ENCODE measurements at places on chromosomes 3 and 15.

DNA sequence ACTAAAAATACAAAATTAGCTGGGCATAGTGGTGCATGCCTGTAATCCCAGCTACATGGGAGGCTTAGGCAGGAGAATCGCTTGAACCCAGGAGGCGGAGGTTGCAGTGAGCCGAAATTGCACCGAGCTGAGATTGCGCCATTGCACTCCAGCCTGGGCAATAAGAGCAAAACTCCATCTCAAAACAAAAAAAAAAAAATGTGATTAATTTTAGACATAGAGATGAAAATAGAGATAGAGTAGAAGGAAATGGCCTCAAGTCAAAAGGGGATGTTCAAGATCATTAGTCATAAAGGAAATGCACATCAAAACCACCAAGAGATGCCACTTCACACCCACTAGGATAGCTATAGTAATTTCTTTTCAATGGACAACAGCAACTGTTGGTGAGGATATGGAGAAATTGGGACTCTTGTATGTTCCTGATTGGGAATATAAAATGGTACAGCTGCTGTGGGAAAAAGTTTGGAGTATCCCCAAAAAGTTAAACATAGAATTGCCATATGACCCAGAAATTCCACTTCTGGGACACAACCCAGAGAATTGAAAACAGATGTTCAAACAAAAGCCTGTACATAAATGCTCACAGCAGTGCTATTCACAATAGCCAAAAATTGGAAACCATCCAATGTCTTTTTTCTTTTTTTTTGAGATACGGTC, 55.4 kb downstream of the ABHD2 start:
- DNase-seq, result peak; percentile 3

GRCh38 chr15:48722764-48723661, 77.5 kb upstream of the FBN1 start:
- DNase-seq, result no peak

GRCh38 chr15:46961795-46962194, 755.5 kb upstream of the SEMA6D start:
- no peak for DNase-seq

- DNase-seq, result no peak
Observed at GRCh38 chr3:13881536-13882410, 1.9 kb upstream of the WNT7A start.

GRCh38 chr3:97530691-97531090, 233.9 kb upstream of the ARL6 start:
- no peak for DNase-seq

DNA sequence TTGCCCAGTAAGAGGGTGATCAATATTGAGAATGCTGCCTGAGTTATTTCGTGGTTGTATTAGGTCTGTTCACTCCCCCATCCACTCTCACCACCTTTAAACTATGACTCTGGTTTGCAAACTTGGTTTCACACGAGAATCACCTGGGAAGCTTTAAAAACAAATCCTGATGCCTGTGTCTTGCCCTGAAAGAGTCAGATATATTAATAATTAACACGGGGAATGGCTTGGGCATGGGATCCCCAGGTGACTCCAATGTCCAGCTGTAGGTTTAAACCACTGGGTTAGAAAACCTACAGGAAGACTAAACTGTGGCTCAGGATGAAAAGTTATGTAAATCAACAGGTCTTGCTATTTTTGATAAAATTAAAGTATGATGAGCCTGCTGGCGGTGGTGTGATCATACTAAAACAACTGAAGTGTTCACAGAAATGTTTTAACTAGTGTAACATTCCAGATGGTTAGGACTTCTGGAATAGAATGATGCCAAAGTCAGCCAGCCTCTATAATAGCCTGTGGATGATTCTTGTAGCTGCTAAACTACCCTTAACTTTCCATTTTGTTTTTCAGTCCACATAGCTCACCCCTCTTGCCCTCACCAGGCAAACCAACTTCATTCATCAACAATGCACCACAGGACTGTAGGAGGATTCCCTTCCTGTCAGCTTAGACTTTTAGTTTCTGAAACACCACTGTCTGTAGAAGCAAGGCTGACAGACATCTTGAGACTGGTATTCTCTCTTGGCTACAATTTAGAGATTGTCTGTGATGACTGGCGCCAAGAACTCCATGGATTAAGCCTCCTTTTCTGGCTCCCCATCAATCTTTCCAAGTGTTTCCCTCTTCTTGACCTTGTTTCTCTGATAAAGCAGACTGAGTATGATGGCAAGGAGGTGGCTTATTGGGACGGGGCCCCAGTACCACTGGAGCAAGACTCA, 119.1 kb upstream of the ADAMTS9 start:
- no peak for DNase-seq

DNA sequence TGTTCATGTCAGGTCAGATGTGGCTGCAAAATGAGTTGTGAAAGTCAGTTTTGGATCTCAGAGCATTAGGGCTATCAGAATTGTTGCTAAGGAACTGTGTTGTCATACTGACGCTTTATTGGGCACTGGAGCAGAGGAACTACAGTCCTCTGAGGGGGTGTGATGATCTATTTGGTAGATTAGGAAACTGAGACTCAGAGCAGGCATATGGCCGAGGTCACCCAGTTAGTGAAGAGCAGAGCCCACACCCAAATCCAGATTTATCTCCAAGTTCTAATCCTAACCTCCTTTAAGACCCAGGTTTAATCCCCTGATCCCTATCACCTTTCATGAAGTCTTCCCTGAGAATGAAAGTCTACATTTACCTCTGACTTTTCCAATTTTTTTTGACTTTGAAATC, 25.6 kb upstream of the GLCE start:
- no peak for DNase-seq

DNA sequence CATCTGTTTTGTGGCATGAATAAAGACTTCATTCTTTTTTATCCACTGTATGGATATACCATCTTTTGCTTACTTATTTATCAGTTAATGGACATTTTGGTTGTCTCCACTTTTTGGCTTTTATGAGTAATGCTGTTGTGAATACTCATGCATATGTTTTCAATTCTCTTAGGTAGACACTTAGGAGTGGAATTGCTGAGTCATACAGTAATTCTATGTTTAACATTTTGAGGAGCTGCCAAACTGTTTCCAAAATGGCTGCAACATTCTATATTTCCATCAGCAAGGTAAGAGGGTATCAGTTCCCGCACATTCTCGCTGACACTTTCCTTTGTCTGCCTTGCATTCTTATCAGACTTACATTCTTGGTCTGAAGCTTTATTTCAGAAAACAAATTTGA, 191.1 kb downstream of the WNT5A start:
- no peak for DNase-seq

- DNase-seq, result no peak
Observed at GRCh38 chr3:72977060-72977808, 19.4 kb upstream of the PPP4R2 start.

GRCh38 chr15:86854176-86854575, 774.5 kb downstream of the AGBL1 start:
- DNase-seq, result peak; percentile 25

DNA sequence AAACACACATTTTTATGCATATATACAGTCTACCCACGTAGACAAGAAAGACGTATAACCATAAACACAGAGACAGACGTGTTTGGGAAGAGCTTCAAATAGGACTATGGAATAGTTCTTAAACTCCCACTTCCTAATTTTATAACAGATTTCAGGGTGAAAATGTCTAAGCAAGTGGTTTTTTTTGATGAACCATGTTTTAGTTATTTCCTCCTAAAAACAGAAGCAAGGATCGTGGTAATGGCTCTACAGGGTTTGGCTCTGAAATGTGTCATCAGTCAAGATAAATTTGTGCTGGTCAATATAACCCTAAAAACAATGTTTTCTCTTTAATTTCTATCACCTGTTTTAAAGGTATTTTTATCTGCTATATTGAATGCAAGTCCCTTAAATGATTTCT, 58.2 kb downstream of the FMN1 start:
- DNase-seq, result no peak

- no peak for DNase-seq
Observed at GRCh38 chr3:148147903-148148302, 549.8 kb upstream of the AGTR1 start.

GRCh38 chr15:50261981-50262380, 3.5 kb downstream of the HDC start:
- DNase-seq, result no peak

- no peak for DNase-seq
Observed at GRCh38 chr15:92920595-92921161, 20.6 kb downstream of the CHD2 start.

- DNase-seq, result no peak
Observed at GRCh38 chr3:177753451-177754155, 556.3 kb upstream of the TBL1XR1 start.

DNA sequence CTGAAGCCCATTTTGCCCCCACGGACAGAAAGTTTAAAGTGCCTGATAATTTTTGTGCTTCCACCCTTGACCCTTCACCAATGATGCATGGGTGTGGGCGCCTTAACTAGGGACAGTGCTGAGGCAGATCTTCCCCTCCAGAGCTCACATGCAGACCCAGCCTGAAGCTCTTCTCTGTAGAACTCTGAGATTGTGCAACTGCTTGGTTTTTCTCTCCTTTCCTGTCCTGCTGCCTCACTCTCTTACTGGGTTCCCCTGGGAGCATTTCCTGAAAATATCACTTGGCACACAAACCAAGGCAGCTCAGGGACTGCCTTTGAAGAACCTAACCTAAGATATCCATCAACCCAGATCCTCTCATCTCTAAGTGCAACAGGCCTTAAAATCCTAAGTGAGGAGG, 220.3 kb upstream of the STT3B start:
- no peak for DNase-seq

GRCh38 chr15:88057836-88058235, 198.7 kb downstream of the NTRK3 start:
- peak; percentile 28 for DNase-seq

DNA sequence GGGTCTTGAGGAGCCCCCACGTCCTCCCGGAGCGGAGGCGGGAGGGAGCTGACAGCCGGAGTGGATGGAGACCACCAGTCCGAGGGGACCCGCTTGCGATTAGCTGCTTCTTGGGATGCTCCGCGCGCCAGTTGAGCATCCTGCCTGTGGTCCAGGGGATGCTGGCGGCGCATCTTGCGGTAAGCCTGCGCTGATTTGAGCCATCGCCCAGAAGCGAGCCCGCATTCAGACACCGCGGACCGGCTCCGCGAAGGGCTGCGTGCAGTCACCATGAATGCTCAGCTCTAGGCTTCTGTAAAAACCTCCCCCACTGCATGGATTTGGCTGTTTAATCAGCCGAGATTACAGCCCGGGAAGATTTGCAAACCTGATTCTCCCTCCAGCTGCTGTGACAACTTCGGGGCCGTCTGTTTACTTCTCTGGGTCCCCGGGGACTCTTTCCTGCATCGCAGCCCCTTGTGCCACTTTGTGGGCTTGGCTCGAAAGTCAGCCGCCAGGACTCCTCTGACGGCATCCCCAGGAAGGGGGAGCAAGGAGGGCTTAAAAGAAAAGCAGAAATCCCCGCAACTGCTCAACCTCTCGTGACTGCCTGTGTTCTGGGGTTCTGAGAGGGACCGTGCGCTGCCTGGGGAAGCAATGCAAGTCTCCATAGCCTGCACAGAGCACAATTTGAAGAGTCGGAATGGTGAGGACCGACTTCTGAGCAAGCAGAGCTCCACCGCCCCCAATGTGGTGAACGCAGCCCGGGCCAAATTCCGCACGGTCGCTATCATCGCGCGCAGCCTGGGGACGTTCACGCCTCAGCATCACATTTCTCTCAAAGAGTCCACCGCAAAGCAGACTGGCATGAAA, 171.1 kb downstream of the KCNAB1 start:
- peak; percentile 57 for DNase-seq

DNA sequence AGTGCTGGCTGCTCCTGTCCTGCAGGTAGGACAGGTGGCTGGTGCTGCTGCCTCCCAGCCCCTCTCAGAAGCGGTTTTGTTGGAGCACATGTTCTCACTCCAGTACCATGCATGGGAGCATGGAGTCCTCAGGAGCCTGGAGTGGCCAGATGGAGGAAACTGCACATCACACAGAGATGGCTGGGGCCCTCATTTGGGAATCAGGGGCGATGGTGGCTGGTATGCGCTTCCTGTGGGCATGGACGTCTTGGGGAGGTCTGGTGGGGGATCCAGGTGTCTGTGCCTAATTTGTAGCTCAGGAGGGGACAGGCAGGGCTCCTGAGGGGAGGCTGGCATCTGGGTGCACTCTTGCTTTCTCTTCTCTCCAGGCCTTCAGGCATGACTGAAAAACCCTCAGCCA, 168.2 kb downstream of the KLF13 start:
- DNase-seq, result no peak

GRCh38 chr3:49616491-49616941, 57.6 kb upstream of the APEH start:
- DNase-seq, result no peak

GRCh38 chr3:13210221-13210975, 137.2 kb upstream of the IQSEC1 start:
- DNase-seq, result no peak

- no peak for DNase-seq
Observed at GRCh38 chr3:119861681-119862080, 79.8 kb downstream of the NR1I2 start.

Data from NCI-H1694 treated with DMSO at 0.1 percent for 48 hours (cell line).